ENCODE measurements at places on chromosomes 7 and 10. TPM values are rescaled to one million over a fixed set of nuclear protein-coding genes. Genes with fewer than 3 reads are reported as not detected.

Gene OR6V1
- not detected for total RNA-seq

Gene SEMA3C
- total RNA-seq = 421 TPM

Gene HERPUD2
- 32.9 TPM for total RNA-seq

Gene CC2D2B
- total RNA-seq = 0.36 TPM

Gene RAPGEF5
- total RNA-seq = 1.1 TPM

Gene PDK4
- total RNA-seq = 0.36 TPM

Gene CNPY1
- total RNA-seq = not detected

Gene PRKCQ
- total RNA-seq = not detected

Gene LMTK2
- total RNA-seq = 14.1 TPM

All from osteoblast (primary cell).